ENCODE measurements at places on chromosomes 1 and 21.

DNA sequence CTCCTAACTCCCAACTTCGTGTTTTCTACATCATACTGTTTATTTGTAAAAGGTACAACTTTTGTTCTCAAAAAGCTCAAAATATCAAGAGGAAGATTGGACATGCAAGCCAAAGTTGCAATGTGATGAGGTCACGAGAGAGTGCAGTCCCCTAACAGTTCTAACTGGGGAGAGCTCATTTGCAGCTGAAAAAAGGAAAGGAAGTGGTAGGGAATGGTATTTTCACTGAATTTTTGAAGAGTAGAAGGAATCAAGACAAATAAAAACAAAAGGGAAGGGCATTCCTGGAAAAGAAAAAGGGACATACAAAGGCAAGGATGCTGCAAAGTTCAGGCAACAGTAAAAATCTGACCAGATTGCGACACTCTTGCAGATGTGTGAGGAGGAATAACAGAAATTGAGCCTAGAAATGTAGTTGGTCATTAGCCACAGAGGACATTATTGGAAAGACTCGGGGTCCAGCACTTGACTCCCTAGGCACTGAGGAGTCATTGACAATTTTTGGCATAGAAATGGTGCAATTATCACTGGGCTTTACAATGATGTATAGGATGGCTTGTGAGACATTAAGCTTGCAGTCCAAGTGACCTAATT lies 67.9 kb downstream of the TBX15 start:
- DNase-seq = no peak

- DNase-seq = peak; percentile 38
Observed at GRCh38 chr21:38244885-38245869, 11.6 kb upstream of the KCNJ15 start.

- DNase-seq = no peak
Observed at GRCh38 chr1:230743899-230744298, 3.3 kb upstream of the CAPN9 start.

DNA sequence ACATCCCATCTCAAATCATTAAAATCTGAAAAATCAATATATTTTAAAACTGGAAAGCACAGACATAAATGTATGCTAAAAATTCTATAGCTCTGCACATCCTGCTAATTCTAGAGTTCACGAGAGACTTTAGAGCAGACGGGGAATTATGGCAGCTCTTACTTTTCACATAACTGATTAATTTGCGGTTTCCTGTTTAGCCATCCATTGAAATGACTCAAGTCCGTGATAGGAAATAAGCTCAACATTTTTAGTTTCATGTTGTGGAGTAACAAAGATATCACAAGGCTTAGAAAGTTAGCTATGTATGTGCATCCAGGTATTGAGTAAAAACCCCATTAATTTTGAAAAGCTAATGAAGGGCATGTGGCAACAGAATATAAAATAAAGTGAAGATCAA lies 123.2 kb downstream of the SMYD2 start:
- no peak for DNase-seq

- DNase-seq = no peak
Observed at GRCh38 chr1:147109041-147109440, 63.2 kb downstream of the PRKAB2 start.

- no peak for DNase-seq
Observed at GRCh38 chr1:78577257-78578100, 42.8 kb upstream of the IFI44L start.

DNA sequence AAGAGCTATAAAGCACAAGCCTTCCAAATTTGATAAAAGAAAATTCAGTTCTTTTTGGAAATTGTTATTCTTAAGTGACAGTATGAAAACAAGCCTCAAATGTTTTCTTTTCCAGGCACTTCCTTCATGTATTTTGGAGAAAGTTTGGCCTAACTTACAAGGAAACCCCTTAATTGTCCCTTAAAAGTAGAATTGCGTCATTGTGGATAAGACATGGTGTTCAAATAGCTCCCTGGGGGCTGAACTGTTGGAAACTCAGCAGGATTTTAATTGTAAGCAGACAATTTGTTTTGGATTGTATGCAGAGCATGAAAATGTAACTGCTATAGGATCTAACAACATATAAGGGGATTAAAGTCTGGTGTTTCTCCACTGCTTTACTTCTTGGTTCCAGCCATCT lies 35.4 kb upstream of the FGGY start:
- no peak for DNase-seq

DNA sequence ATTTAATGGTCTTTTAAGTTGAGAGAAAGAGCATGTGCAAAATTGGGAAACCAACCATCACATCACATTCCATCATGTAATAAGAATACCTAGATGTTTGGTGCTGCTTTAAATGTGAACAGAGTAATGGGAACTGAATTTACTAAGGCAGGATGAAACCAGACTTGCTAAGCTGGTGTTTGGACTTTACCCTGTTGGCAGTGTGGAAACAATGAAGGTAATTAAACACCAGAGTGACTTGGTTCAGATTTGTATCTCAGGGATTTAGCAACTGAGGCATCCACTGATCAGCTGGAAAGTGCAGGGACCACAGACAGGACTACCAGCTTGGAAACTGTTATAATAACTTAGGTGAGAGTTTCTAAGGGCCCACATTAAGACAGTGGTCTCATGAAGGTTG lies 263.4 kb downstream of the OLFM3 start:
- no peak for DNase-seq

DNA sequence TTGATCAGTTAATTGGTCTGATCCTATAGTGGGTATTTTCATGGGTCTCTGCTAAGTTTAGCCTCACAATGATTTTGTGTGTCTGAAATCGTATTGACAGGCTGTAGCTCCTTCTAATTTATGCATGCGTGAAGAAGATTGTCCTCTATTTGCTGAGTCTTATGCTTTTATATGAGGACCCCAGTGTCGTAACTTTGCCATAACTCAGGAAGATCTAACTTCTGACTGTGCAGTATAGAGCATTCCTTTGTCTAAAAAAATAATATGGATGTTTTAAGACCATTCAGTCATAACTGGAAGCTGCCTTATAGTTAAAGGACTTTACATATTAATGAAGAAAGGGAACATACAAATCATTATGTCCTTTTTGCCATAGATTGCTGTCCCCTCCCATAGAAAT lies 73.3 kb downstream of the CAMTA1 start:
- DNase-seq = no peak

GRCh38 chr1:229862017-229862774 lies 204.8 kb upstream of the GALNT2 start:
- no peak for DNase-seq

DNA sequence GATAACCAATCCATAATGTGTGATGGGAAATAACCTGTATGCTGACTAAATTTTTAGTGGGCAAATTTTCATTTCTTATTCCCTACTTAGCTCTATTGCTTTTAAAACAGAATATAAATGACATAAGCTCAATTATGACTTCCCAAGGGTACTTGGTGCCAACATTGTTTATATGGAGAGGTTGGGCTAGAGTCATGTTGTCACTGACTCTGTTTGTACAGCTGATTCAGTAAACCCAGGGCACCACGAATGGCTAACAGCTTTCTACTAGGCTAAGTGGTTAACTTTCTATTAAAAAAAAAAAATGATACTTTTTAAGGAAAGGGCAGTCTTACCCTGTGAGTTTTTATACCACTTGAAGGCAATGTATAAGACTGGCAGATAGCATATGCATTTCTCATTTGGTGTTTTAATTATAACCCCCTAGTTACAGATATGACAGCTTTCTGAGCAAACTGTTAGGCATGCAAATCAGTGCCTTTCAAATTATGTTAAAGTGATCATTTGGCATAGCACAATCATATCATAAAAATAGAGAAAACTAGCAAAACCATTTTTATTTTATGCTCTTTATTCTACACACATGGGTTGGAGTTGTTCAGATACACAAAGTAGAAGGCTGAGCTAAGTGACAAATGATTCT lies 147.1 kb downstream of the DNM3 start:
- DNase-seq = no peak

DNA sequence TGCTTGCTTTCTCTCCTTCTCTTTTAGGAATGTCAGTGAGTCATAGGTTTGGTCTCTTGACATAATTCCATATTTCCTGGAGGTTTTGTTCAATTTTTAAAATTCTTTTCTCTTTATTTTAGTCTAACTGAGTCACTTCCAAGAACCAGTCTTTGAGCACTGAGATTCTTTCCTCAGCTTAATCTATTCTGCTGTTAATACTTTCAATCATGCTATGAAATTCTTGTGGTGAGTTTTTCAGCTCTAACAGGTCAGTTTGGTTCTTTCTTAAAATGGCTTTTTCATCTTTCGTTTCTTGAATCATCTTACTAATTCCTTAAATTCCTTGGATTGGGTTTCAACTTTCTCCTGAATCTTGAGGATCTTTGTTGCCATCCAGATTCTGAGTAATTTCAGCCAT lies 321.0 kb downstream of the PTBP2 start:
- DNase-seq = no peak

DNA sequence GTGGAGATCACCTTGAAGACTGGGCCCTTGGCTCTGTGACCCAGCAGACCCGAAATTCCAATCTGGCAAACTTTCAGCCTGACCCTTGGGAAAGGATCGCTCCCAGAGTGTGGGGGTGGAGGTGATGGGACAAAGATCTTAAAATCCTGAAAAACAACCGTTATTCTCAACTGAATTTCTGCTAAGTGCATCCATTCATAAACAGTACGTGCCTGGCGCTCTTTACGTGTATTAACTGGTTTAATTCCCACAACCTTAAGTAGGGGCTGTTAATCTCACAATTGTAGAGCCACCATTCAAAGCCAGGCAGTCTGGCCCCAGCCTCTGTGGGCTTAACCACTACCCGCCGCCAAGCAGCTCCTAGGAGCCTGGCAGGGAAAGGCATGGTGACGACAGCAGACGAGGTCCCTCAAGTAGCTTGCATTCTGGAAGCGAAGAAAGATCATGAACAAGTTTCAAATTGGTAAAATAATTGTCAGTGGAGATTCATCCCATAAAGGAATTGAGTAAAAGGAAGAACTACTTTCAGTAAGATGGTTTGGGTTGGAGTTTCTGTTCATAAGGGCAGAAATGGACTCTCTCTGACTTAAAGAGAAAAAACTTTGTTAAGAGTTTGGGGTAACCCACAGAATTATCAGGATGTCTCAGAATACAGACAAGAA lies 11.4 kb upstream of the RGS16 start:
- peak; percentile 64 for DNase-seq

- no peak for DNase-seq
Observed at GRCh38 chr1:76086597-76086996, 12.1 kb downstream of the ST6GALNAC3 start.

DNA sequence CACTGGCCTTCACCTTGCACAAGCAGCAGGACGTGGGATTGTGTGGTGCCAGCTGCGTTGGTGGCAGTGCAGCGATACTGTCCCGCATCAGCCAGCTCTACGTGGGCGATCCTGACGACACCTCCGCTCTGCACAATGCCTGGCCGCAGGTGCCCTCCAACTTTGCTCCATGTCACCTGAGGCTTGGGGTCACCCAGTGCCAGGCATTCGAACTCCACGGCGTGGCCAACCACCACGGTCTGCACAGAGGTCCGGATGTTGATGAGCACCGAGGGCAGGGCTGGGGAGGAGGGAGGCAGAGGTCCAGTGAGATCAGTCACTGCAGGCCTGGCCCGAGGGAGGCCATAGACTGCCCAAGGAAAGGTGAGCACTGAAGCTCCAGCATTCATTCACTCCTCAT lies 22.6 kb downstream of the LDLRAD2 start:
- DNase-seq = no peak

DNA sequence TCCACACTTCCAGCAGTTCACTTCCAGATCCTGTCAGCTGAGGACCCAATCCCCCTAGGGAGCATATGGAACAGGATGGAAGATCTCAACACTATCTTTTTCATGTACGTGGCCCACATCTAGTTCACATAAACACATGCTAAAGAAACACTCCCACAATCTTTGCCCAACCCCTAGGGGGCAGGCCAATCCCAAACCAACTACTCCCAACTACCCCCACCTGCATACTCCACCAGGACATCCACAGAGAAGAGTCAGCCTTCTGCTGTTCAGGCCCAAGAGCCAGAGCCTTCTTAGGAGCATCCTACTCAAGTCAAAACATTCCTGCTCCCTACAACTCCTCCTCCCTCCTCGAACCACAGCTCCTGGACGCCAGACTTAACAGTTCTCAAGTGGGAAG lies 5.6 kb upstream of the SLC5A9 start:
- no peak for DNase-seq

DNA sequence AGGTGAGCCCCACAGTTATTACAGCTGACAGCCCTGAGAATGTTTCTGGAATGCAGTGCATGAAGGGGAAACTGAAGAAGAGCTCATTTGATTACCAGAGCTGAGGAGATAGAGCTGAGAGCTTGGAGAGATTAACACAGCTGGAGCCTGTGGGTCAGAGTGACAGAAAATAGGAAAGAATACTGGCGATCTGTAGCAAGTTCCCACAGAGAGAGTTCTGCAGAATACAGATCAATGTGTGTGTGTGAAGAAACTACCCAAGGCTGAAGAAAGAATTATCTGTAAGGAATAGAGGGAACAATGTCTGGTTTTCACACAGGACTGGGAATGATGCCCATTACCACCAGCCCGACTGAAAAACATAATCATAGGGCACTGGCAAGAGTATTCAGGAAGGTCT lies 103.6 kb upstream of the SNX7 start:
- DNase-seq = no peak

GRCh38 chr1:63523738-63524137 lies 413 bp downstream of the EFCAB7 start:
- no peak for DNase-seq
